Amniotic epithelial cell (primary cell): ENCODE measurements at places on chromosomes 2 and 18.

- DNase-seq, result no peak
These were observed 25.5 kb downstream of the REEP1 start for GRCh38 chr2:86311879-86312278.

- DNase-seq, result no peak
These were observed 170.0 kb downstream of the CYRIA start for GRCh38 chr2:16495509-16496208.

GRCh38 chr2:173264603-173265366 lies 89.9 kb upstream of the CDCA7 start:
- DNase-seq, result no peak

GRCh38 chr18:22441638-22442037 lies 23.9 kb upstream of the CTAGE1 start:
- no peak for DNase-seq

DNA sequence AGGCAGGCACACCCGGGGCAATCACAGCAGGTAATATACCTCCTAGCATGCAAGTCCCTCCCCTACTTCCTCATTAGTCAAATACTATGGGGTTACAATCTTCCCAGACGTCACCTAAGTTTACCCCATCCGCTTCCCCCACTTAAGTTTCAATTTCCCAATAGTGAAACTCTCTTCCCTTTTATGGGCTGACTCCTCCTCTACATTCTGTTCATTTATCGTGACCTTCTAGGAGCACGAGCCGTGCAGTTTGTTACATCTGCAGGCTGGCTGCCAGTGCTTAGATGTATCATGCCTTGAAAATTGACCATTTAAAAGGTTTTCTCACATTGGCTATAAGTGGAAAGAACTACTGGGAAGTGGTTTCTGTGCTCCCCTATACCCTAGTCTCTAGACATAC lies 1357.8 kb upstream of the CRIM1 start:
- no peak for DNase-seq

DNA sequence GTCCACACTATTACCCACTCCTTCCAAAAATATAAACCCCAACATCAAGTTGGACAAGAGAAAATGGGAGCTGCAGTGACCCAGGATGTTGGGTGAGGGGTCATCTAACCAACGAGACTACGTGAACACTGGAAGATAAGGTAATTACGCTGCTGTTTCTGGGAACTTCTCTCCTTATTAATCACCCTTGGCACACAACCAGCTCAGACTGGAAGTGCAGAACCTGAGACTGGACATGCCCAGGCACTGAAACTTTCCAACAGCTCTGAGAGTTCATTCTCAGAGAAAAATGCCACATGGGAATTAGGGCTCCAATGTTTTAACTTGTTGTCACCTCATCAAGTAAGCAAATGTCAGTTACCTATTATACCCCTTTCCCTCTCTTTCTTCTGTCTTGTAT lies 135.3 kb downstream of the CCDC148 start:
- peak; percentile 18 for DNase-seq

DNA sequence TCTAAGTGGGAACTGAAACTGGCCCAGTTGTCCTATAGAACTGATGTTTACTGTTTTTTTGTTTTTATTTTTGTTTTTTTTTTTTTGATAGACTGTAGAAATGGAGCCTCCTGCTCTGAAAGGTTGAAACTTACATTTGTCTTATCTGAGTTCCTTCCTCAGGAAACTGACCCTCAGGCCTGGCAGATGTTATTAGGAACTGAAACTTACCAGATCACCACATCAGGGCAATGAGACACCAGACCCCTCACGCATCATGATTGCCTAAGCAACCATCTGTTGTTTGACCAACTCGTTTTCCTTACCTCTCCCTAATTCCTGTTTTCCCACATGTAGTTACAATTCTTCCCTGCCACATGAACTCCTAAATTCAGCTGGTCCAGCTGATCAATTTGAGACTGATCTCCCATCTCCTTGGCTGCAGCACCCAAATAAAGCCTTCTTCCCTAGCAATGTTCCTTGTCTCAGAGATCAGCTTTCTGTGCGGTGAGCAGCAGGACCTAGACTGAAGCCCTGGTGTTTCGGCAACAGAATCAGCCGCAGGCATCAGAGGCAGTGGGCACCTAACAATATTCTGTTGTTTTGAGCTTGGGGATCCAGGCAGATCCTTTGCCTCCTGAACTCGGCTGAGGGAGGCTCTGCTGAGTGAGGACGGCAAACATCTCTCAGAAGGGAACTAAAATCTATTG lies 96.8 kb downstream of the MSH2 start:
- DNase-seq, result no peak

DNA sequence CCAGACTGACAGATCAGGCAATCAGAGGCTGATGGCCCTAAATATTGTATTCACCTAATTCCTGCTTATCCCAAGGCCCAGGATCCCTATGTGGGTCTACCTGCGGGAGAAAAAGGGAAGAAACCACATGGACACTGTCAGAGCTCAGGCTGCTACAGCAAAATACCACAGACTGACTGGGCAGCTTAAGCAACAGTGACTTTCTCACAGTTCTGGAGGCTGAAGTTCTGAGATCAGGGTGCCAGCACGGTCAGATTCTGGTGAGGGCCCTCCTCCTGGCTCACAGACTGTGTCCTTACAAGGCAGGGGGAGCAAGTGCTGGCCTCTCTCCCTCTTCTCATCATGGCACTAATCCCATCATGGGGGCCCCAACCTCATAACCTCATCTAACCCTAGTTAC lies 181.7 kb downstream of the TMEM163 start:
- no peak for DNase-seq

GRCh38 chr18:35661483-35662146 lies 80.1 kb downstream of the GALNT1 start:
- DNase-seq, result no peak

- DNase-seq, result no peak
These were observed 38.7 kb downstream of the PSD4 start for GRCh38 chr2:113212245-113213060.

DNA sequence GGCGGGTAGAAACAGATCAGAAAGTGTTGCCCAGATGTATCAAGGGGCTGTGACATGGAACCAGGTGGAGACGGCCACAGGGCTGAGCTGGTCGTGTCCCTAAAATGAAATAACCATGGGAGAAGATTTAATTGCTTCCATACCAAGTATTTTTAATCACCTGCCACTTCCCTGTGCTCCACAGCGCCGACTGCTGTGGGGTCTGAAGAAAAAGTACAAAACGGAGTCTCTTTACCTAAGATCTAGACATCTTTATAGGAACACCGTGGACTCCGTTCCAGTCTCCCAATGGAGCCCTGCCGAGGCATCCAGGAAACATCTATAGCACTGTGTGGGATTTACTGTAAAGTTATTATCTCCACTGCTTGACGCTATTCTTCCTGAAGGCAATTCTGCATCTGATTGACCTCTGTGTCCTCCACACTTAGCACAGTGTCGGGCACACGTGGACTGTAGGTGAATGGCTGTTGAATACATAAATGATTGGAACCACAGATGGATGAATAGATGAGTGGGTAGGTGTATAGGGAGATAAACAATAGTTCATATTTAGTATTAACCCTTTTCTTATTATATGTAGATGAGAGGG lies 21.6 kb upstream of the GYPC start:
- DNase-seq, result peak; percentile 14

- no peak for DNase-seq
These were observed 6.6 kb upstream of the RPL37A start for GRCh38 chr2:216491793-216492596.
